ENCODE measurements at places on chromosomes 3 and 15.

GRCh38 chr15:50558012-50558411 lies 11.5 kb upstream of the USP50 start:
- DNase-seq: no peak

GRCh38 chr3:119731560-119732343 lies 28.9 kb downstream of the CFAP91 start:
- no peak for DNase-seq

GRCh38 chr3:57755368-57755675 lies 787 bp upstream of the SLMAP start:
- DNase-seq: no peak

DNA sequence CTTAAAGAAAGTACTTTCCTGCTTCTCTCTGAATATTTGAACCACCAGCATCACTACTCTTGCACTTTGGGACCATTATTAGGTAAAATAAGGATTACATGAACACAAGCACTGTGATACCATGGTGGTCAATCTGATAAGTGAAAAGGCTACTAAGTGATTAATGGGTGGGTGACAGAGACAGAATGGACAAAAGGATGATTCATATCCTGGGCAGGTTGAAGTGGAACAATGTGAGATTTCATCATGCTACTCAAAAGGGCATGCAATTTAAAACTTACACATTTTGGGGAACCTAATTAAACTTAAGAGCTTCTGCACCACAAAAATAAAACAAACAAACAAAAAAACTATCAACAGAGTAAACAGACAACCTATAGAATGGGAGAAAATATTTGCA lies 172.0 kb upstream of the CD96 start:
- DNase-seq: no peak

- DNase-seq: no peak
These were observed 59.5 kb upstream of the HES1 start for GRCh38 chr3:194076475-194076874.

DNA sequence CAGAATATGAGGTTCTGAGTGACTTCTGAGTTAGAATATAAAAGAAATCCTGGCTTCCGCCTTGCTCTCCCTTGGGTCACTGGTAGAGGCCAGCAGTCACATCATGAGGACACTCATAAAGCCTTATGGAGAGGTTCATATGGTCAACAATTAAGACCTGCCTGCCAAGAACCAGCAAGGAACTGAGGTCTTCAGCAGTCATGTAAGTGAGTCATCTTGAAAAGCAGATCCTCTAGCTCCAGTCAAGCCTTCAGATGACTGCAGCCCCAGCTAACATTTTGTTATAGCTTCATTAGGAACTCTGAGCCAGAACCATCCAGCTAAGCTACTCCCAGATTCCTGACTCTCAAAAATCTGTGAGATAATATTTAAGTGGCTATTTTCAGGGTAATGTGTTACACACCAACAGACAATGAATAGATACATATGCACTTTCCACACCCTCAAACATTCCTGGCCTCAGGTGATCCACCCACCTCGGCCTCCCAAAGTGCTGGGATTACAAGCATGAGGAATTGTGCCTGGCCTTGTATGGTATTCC lies 447.2 kb downstream of the SHQ1 start:
- DNase-seq: no peak

DNA sequence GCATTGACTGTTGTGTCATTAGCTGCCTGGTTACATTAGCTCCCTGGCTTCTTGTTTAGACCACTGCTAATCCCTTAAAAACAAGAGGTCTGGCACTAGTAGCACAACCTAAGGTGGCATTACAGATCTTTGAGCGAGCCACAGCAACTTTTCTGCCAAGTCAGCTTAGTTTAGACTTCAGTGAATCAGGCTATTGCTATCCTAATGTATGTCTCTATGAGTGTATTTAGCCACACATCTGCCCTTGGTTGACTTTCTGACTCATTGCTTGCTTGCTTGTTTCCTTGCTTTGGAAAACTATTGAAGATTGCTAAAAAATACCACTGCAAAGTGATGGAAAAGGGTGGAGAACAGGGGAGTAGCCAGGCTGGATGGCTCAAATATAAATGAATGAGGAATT lies 50.2 kb downstream of the CHP1 start:
- no peak for DNase-seq

GRCh38 chr3:145942052-145942451 lies 218.9 kb downstream of the PLOD2 start:
- DNase-seq: no peak

DNA sequence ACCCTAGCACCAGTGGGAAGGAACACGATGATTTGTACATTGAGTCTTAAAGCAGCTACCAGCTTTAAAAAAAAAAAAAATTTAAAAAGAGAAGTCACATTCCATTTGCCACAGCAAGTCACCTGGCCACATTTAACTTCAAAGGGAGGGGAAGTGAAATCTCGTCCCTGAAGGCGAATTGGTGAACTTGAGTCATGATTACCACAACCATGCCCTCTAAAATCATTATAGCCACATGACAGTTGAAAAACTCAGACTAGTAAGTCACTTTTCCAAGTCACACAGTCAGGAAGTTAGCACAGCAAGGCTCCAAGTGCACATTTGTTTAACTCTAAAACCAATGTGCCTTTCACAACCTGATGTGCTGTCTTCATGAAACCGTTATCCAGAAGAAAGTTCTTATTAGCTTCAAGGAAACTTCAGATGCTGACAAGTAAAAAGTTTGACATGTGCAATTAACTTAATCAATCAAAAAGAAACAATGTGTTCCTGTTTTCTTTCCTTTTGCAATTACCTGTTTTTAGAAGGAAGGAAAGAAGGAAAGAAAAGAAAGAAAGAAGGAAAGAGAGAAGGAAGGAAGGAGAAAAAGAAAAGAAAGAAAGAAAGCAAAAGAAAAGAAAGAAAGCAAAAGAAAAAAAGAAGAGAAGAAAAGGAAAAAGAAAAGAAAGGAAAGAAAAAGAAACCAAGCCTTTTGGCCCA lies 8.3 kb upstream of the THSD4 start:
- DNase-seq: no peak

DNA sequence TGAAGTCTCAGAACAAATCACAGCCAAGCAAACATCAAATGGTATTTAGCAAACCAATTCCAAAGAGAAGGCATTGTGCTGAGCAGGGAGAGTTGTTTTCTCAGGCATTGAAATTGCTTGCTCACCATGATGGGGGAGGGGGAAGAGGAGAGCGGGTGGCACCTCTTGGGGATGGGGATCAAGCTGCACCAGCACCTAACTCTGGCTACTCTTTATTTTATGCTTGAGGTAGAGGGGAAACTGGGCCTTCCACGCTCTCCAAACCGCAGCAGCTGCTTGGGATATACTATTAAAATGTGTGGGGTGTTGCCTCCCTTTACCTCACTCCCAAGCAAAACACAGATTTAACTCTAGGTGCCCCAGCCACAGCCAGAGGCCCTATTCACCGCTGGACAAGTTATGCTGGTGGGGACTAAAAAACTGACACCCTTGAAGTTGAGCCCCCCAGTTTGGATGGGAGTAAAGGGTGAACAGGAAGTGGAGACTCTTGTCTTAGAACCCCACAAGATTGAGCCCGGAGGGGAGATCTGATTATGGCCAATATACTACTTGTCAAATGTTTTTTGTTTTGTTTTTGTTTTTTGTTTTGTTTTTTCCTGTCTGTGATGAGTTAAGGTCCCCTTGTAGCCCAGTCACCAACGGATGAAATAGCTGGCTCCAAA lies 5.0 kb upstream of the FOXB1 start:
- DNase-seq: no peak

GRCh38 chr3:109899925-109900324 lies 562.6 kb upstream of the DPPA4 start:
- no peak for DNase-seq

GRCh38 chr15:67130166-67130565 lies 64.8 kb downstream of the SMAD3 start:
- DNase-seq: no peak

DNA sequence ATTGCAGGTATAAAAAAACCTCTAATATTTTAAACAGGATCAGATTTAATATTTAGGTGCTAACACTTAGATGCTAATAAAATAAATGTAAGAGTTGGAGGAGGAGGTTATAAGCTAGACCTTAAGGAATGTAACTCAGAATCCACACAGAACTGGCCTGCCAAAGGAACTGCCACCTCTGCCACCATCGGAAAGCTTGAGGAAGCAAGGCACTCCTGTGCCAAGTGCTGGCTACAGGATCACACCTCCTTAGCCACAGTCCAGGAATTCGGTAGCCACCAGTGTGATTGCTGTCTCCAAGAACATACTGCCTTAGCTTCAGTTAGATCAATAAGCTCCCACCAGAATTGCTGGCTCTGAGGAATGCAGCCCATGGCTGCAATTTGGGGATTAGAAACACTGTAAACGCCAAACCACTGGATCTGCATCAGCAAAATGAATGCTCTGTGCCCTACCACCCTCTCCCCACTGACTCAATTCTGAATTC lies 58.0 kb downstream of the FRMD5 start:
- no peak for DNase-seq

Data from left cardiac atrium (tissue), 4 donors.